ENCODE measurements at places on chromosomes 6 and 20.

DNA sequence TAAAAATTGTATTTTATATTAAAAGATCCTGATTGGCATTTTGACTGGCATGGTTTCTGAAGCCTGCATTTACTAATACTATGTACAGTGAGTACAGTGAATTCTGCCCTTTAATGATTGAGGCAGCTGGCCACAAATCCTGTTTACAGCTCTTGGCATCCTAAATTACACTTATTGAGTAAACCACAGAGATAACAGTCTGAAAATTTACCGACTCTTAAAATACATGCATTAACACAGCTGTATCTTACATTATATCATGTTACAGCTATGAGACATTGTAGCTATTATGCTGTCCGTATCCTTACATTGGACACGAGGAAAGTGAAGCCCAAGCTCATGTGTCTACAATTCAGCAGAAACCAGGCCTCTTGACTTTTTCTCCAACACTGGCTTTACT, 90.8 kb downstream of the FAM83B start:
- DNase-seq, result no peak

DNA sequence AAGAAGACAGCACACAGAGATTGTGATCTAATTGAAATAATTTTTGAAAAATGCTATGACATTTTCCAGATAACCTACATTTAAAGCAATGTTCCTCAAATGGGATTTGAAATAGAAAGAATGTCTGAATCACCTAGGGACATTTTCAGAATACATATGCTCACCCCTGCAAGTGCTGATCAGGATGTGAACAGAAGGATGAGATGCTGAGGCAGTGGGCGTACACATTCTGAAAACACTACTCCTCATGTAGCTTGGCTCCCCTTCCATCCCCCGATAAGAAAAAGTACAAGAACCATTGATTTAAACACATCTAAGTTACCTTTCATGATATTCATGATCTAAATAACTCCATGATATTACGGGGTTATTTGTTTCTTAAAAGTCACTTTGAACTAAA, 29.9 kb upstream of the HINT3 start:
- no peak for DNase-seq

DNA sequence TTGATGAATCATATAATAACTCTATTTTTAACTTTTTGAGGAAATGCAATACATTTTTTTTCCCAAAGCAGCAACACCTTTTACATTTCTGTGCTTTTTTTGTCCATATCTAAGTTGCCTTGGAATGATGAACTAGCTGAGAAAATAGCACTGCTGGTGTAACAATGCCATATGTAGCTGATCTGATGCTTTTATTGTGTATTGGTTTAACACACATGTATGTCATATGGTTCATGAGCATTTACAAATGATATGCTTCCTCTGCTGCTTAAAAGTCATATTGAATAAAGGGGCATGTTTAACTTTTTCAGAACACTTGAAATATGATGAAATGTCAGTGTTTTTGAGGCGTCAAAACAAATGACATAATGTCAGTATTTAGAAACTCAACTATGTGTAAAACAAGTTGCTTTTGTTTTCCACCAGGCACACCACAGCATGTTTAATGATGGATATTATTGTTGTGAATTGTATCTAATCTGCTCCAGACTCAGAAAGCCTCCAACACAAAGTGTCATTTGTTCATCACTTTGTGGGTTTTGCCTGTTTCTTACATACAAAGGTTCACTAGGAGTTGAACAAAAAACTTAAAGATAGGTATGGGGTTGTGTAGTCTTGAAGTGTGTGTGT, 775.8 kb upstream of the FLRT3 start:
- DNase-seq, result no peak

DNA sequence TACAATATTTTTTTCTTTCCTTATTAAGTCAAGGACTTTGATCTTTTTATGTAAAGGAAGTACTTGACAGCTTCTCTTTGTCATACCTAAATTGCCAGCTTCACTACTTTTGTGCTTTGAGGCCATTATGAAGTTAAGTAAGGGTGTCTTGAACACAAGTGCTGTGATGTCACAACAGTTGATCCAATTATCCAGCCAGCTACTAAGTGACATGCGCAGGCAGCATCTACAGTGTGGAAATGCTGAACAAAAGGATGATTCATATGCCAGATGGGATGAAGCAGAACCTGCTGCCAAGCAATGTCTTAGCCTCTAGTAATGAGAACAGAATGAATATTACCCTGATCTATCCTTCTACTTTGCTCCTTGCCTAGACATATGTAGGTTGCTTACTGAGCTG, 68.3 kb upstream of the TMEM244 start:
- no peak for DNase-seq

- DNase-seq, result peak; percentile 25
Observed at GRCh38 chr6:9250852-9251251, 815.5 kb upstream of the SLC35B3 start.

DNA sequence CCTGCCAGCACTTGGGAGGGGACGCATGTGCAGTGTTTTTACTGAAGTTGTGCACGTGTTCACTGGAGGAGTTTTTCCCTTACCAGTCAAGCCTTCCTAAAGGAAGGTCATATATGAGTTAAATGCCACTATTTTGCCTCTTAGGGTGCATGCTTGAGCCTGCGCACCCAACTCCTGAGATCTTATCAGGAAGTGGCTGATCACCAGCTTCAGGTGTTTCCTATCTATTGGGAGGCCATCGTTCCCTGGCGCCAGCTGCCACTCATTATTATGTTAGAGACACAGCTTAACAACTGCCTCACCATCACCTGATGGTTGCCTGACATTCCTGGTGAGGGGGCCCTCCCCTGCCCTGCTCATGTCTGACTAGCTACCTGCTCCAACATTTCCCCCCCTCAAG, 8.5 kb downstream of the ERVFRD-1 start:
- no peak for DNase-seq

DNA sequence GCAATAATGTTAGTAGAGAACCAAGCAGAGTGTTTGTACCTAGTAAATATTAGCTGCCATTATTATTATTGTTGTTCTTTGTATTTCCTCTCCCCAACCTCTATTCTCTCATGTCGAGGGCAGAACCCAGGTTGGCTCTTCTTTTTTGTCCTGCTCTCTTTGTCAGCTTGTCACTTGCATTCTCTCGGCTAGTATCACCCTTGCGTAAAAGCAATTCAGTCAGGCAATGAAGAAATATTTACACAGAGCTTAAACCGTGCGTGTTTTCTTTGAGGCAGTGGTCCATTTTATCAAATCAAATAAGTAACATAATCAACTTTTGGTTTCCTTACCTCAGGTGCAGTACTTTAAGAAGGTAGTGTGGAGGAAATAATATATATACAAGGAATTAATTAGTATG, 83.9 kb downstream of the TULP4 start:
- no peak for DNase-seq

GRCh38 chr6:139494376-139494990, 120.0 kb upstream of the CITED2 start:
- no peak for DNase-seq

DNA sequence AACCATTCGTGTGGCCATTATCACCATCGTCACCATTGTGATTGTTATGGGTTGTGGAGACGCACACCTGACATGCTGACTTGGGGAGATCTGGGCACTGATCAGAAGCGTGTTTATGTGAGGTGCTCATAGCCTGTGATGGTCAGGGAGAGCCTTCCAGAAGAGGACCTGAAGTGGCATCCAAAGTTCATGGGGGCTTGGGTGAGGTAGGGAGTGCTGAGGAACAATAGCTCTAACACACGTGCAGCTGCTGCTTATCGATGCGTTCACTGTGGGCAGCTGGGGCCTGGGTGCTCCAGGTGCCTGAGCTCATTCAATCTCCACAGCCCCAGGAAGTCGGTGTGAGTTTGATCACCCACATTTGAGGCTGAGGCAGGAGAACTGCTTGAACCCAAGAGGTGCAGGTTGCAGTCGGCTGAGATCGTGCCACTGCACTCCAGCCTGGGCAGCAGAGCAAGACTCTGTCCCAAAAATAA, 227.3 kb downstream of the PREX1 start:
- no peak for DNase-seq

- DNase-seq, result peak; percentile 74
Observed at GRCh38 chr20:57432862-57433491, 41.8 kb downstream of the RBM38 start.

GRCh38 chr6:111478749-111479148, 4.3 kb downstream of the REV3L start:
- DNase-seq, result no peak

- no peak for DNase-seq
Observed at GRCh38 chr6:107714104-107714503, 110.0 kb downstream of the SCML4 start.

- peak; percentile 65 for DNase-seq
Observed at GRCh38 chr20:34363465-34364222, 571 bp downstream of the ITCH start.

DNA sequence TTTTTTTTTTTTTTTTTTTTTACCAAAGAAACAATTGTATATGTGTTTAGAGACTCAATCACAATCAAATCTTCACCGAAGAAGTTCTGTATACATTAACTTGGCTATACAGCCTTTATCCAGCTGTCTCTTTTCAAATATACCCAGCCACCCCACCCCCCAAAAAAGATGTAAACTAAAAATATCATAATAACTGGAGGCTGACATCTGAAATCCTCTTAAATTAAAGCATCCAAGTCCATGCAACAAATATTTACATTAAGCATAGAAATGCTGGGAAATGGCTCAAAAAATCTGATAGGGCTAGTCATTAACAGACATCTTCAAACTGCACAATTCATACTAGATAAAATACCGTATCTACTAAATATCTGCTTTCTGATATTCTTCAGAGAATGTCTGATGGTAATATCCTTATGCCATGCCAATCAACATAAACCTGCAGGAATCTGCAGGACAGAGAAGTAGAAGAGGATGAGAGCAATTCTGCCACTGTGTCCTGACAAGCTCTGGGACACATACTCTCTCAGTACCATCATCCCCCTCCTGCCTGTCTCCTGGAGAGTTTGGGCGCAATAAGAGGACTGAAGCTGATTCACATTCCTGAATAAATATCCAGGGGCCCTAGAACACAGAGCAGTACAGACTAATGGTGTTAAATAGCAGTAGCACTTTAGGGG, 152.4 kb downstream of the KIF6 start:
- DNase-seq, result no peak

DNA sequence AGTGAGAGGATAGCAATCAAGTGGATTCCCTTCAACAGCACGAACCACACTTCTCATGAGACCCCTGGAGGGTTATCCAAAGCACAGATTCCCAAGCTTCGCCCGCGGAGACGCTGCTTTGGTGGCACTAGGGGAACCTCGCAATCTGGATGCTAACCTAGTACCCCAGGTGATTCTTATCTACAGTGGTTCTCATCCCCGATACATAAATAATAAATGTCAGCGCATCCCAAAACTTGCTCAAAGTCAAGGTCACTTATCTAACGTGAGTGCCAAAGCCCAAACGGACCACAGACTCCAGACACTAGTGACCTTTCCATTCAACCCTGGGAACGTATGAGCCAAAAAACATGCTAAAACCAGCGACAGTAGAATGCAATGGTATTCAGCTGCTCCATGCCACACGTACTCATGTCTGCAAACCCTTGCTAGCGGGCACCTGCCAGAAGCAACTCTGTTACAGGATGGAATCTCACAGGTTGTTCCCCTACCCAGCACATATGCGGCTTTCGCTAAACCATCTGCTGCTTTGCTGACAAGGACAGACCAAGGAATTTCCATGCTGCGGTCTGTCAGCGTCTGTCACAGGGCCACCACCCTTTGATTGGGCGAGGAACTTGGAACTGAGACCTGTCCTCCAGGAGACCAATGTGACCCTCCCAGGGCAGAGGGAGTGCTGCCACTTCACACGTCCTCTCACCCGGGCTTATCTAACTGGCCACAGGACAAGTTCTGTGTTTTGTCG, 16.8 kb downstream of the MYLK4 start:
- DNase-seq, result no peak

DNA sequence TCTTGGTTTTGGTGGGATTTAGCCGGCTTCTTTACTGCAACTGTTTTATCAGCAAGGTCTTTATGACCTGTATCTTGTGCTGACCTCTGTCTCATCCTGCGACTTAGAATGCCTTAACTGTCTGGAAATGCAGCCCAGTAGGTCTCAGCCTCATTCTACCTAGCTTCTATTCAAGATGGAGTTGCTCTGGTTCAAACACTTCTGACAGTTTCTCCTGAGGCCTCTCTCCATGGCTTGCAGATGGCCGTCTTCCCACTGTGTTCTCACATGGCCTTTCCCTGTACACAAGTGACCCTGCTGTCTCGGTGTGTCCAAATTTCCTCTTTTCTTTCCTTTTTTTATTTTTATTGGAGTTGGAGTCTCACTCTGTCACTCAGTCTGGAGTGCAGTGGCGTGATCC, 4.2 kb upstream of the CCM2L start:
- DNase-seq, result no peak

DNA sequence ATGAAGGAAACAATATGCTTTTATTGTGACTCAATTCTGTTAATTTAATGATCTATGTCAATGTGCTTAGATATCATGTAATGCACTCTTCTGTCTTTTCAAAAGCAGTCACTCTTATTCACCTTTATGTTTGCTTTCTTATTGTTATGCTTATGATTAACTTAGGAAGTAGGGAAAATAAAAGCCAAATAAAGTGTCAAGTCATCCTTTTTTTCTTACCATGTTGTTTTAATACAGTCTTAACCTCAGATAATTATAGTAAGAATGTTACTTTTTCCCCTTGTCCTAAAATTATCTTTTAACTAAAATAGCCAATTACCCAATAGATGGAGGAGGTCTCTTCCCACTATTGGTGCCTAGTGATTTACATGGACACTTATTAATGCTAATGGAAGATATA, 72.6 kb downstream of the TFAP2B start:
- no peak for DNase-seq

GRCh38 chr6:18585032-18585573, 198.0 kb downstream of the RNF144B start:
- DNase-seq, result peak; percentile 38

DNA sequence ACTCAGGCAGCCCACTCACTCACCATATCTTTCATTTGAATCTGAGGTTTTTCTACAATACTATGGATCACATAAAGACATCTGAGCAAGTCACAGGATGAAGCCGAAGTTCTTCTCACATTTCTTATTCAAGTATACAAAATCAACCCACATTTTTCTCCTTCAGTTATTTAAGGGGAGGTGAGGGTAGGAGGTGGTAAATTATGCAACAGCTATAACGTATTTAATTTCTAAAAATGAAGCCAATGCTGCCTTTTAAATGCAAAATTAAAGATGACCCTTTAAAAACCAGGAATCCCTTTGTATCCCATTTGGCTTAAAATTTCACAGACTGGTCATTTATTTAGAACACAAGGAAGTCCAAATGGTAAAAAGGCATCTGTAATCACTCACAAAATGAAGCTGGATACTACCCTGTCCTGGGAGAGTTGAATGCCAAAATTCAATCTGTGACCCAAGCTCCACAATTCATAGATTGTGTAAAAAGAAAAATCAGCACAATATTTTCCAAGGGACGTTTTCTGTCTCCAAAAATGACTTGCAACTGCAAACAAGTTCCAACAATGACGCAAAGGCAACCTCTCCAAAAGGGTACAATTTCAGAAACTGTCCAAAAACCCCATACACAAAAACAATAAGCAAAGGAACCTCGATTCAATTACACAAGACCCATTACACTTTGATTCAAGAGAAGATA, 48.8 kb downstream of the EPB41L2 start:
- DNase-seq, result no peak

- no peak for DNase-seq
Observed at GRCh38 chr6:92339936-92340640, 1079.3 kb downstream of the EPHA7 start.

- no peak for DNase-seq
Observed at GRCh38 chr6:117498159-117498558, 15.7 kb downstream of the DCBLD1 start.
